G401 (cell line): ENCODE measurements at places on chromosomes 2 and 18.

GRCh38 chr18:9290156-9290555, 44.4 kb upstream of the TWSG1 start:
- DNase-seq: no peak

DNA sequence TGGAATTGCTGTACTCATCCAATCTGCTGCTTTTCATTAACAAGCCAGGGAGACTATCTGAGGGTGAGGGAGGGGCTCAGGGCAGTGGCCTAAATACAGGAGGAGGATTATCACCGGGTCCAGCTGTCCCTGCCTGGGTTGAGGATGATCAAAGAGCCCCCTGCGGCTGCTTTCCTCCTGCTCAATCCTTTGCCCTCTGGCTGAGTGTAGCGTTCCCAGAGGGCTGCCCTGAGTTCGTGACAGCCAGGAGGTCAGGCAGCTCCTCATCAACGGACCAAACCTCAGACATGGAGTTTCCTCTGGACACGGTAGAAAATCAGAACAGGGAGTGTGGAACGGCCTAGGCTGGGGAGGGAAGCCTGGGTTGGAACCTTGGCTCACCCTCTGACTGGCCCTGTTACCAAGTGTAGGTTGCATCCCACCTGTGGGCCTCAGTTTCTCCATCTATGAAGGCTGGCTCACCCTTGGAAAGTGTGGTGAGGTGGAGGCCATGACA, 23.5 kb downstream of the CIB4 start:
- DNase-seq: no peak

- DNase-seq: no peak
Measured at GRCh38 chr2:14901737-14902136, 269.2 kb downstream of the LRATD1 start.

- DNase-seq: no peak
Measured at GRCh38 chr2:215293879-215294278, 18.0 kb upstream of the ATIC start.

GRCh38 chr2:226797289-226797988, 2.2 kb downstream of the IRS1 start:
- DNase-seq: no peak

GRCh38 chr2:226969417-226970080, 133.7 kb downstream of the RHBDD1 start:
- DNase-seq: no peak

- no peak for DNase-seq
Measured at GRCh38 chr2:204331988-204332387, 213.3 kb upstream of the PARD3B start.
